Tibial nerve (tissue), 4 donors: ENCODE measurements at places on chromosomes 5 and 9.

DNA sequence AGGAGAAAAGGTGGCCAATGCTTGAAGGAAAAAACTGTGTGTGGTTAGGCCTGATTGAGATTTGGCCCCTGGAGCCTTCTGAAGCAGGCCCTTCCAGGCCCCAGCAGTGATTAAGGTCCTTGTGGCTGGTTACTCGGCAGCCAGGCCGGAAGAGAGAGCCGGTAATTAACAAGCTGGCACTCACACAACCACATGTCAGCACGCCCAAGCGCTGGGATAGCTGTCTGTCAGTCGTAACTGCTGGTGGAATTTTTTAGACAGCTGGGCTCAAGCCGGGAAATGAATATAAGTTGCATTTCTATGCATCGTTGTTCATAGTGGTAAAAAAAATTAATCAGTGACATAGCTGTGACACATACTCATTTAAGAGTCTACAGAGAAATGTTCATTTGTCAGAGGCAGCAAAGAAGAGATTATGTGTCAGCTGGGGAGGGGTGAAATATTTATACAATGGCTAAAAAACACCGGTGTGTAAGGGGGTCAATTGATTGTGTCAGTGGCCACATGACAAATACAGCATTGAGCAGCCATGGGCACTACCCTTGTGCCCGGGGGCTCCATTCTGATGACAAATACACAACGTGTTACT, 13.7 kb upstream of the ARAP3 start:
- DNase-seq, result no peak

- DNase-seq, result no peak
Measured at GRCh38 chr5:108588323-108588722, 159.4 kb upstream of the FER start.

GRCh38 chr9:89826186-89826585, 221.4 kb downstream of the GADD45G start:
- no peak for DNase-seq

GRCh38 chr5:154786414-154786813, 31.2 kb downstream of the LARP1 start:
- no peak for DNase-seq

- peak; percentile 18 for DNase-seq
Measured at GRCh38 chr9:77455312-77455927, 192.7 kb downstream of the GNA14 start.

DNA sequence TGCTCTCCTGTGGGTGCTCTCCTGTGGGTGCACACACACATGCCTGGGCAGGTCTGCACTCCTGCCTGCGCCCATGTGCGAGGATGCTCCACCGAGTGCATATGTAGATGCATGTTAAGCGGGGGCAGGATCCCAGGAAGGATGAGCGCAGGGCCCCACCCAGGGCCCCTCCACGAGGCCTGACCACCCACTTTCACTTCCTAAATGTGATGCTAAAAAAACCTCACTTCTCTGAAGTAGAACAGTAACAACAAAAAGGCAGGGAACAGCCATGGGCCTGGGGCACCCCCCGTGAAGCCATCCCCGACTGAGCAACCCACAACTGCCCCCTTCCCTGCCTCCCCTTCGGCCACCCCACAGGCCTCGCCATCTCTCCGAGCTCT, 48.2 kb upstream of the SARDH start:
- no peak for DNase-seq
